RWPE1 (cell line): ENCODE measurements at places on chromosomes 16 and 17.

GRCh38 chr17:35895636-35896587, 15.8 kb upstream of the CCL5 start:
- no peak for DNase-seq

DNA sequence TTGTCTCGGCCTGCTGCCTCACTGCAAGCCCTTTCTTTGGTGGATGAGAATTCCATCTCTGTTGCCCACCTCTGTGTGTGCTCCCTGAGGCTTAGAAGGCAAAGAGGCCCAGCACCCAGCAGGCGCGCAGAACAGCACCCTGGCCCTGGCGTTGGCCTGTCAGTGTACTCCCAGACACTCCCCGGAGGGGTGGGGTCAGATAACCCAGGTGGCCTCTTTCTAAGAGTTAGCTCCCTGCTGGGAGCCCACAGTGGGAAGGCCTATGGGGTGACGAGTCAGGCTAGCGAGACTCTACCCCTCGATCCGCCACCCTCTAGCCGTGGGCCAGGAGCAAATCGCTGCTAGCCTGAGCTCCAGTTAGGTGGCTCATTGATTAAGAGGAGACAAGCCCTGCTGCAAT, 38.1 kb downstream of the SRL start:
- DNase-seq = no peak

- no peak for DNase-seq
Observed at GRCh38 chr16:12245921-12246720, 269.6 kb downstream of the SNX29 start.

GRCh38 chr16:25585526-25585925, 106.2 kb upstream of the HS3ST4 start:
- no peak for DNase-seq

DNA sequence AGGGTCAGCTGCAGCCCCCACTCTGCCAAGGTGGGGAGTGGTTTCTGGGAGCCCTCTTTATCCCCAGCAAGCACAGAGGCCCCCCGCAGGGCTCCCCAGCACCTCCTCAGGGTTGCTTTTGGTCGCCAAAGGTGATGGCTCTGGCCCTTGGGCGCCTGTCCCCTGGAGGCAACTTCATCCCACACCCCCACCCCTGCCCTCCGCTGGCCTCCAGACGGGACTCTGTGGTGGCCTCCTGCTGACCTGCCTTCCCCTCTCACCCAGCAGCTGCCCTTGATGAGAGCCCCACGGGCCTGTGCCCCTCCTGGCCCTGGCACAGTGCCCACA, 7.8 kb upstream of the RHOT2 start:
- no peak for DNase-seq

- DNase-seq = no peak
Observed at GRCh38 chr17:51672065-51672464, 411.7 kb downstream of the UTP18 start.

GRCh38 chr17:56434610-56435009, 158.9 kb upstream of the NOG start:
- no peak for DNase-seq

DNA sequence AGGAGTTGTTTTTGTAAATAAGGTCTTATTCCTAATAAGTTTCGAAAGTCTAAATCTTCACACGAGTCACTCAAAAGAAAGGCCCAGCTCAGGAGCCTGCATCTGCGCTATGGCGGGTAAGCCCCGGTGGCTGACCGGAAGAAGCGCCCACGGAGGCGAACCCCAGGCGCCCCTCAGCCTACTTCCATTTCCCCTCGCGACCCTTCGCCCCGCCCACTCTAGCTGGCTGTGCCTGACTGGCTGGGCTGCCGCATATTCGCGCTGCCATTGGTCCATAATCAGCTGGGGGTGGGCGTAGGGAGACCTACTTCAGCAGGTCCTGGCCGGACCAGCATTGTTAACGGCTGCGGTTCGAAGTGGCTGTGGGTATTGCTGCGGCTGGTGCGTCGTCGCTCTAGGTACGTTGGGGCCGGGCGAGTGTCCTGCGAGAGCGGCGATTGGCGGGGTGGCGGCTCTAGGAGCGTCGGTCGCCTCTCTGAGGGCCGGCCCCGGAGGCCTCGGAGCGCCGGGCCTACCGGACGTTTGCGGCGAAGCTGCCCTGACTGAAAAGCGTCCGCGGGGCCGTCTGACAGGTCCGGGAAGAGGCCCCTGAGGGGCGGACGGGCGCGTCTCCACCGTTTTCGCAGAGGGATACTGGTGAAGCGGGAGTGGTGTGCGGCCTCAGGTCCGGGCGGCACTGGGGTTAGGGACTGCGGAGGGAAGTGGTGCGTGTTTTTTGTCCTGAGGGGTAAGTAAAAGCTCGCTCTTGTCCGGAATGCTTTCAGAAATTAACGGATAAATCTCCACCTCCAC, at the start of gene ATF7IP2:
ATF7IP2 (plus strand) TSS at position 337 of the 792 bp plus-strand sequence. CDS start 44,560 bp downstream, outside the sequence.
- DNase-seq = peak; percentile 94

- no peak for DNase-seq
Observed at GRCh38 chr17:68397108-68397536, 60.2 kb downstream of the WIPI1 start.

DNA sequence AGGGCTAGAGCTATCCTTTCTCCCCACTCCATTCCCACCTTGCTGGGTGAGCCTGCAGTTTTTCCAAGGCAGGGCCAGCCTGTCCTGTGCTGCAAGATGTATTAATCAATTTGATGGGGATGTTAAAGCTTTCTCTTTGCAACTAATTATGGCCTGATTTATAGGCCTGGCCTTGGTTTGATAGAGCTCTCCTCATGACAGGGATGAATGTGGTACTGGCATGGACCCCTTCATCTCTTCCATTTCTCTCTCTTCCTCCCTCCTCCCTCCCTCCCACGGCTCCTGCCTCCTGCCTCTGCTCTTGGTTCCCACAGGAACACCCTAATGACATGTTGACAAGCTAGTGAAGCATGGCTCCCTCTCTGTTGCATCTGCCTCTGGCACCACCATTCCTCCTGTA, 47.2 kb upstream of the SKAP1 start:
- no peak for DNase-seq

DNA sequence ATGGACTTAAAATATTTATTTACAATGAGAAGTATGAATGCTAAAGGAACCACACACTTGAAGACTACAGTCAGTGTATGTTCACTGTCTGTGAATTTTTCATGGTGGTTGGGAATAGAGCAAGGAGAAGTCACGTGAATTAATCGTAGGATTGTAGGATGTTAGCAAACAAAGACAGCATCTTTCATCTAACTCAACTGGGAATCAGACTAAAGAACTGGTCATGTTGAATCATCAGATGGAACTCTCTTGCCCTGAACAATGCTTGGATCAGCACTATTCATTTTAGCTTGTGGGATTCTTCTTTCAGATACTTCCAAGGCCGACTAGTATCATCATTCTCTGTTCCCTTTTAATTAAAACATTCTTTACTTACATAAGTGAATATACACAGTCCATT, 18.1 kb downstream of the KCNJ2 start:
- peak; percentile 36 for DNase-seq

DNA sequence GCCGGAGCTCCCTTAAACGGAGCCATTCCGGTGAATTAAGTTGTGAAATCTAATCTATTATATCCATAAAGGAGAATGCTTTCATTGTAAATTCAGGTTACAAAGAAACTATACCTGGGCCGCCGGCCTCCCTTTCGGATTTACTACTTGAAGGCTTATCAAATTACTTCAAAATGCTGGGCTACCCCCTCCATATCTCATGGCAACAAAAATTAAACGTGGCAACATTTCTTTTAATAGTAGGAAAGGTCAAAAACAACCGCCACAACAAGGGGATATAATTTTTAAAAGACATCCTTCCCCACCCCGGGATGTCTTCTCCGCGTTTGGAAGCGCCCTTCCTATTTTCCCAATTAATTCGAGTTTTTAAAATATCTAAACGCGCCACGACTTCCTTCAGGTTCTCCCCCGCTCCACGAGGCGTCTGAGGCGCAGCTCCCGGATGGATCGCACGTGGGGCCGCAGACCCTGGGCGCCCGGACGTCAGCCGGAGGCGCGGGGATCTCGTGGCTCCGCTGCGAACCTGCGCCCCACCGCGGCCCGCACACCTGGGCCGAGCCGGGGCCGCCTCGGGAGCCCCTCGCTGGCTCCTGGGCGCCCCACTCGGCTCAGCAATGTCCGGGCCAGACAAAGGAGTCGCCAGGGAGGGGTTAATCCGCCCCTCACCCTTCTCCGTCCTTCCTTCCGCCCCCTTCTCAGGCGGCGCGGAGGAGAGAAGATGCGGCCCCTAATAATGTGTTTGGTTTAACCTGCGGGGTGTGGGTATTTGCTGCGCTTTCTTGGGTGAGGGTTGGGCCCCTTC, 47.4 kb upstream of the SLC38A10 start:
- no peak for DNase-seq

GRCh38 chr16:46573008-46573833, 48.0 kb downstream of the SHCBP1 start:
- peak; percentile 56 for DNase-seq
